ENCODE measurements at places on chromosomes 6 and 20.

- DNase-seq, result no peak
Observed at GRCh38 chr20:40844332-40844731, 155.3 kb upstream of the MAFB start.

DNA sequence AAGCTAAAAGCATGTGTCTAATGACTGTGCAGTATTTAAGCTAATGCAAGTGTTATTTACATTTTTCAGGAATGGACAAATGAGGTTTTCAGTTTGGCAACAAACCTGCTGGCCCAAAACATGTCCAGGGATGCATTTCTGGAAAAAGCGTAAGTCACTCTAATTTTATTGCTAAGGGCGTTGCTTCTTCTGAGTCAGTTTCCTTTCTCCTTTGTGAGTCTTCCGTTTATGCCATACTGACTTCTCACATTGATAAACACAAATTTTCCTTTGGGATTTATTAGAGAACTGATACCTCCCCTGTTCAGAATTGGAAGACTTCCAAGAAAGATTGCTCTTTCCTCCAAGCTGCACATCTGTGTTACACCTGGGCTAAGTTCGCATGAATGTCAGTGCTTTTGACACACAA, 422.9 kb upstream of the PLCB4 start:
- no peak for DNase-seq

DNA sequence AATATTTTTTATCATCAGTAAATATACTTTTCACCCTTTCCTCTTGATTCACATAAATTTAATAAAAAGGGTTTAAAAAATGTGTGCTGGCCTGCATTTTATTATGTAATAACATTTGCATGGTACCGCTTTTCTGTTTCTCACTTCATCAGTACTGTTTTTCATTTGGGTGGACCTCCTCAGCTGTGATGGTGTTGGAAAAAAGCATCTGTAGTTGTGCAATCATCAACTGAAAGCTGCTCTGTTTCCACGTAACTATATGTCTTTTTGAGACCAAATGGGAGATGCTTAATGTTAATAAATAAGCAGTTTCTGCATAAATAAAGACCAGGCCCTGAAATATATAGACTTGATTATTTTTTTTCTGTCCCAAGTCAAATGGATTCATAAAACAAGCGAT, 31.6 kb upstream of the CENPW start:
- DNase-seq, result no peak

GRCh38 chr6:53446151-53446550, 97.4 kb upstream of the ELOVL5 start:
- DNase-seq, result no peak

GRCh38 chr20:1877609-1878200, 17.5 kb upstream of the SIRPA start:
- DNase-seq, result no peak
